ENCODE measurements at places on chromosomes 5 and 9.

DNA sequence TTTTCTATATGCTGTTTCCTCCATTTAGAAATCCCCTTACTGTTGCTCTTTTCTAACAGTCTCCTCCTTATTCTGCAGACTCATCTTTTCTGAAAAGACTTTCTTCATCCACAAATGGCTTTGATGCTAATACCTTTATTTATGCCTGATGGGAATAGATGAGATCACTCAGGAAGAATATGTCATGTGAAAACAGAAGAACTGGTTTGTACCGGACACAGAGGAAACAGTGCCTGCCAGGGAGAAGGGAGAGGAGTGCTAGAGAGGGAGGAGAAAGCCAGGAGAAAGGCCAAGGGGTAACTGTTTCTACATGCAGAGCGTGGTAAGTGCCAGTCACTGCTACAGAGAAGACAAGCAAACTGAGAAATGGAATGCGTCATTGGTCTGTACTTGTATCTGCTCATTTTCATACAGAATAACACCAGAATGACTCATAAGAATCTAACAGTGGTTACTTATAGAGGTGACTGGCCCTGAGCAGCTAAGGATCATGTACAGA lies 45.9 kb upstream of the PJA2 start:
- no peak for DNase-seq

DNA sequence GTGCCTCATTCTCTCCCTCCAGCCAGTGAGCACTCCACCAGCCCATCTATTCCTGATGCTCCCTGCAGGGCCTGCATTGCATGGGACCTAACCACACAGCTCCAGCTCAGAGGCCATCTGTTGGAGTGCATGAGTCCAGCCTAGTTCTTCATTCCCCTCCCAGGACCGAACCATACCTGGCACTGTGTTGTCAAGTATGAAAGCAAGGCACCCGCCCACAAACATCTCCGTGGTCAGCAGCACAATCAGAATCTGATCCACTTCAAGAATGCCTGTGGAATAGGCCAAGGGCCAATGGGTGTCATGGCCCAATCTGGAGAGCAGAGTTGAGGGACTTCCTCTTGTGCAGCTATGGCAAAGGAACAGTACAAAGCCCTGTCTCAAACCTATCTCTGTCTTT lies 5.9 kb downstream of the SLC23A1 start:
- no peak for DNase-seq

GRCh38 chr9:134186471-134187109 lies 22.2 kb upstream of the RNU6ATAC start:
- DNase-seq, result no peak

GRCh38 chr5:127810707-127811490 lies 107.7 kb downstream of the CCDC192 start:
- DNase-seq, result peak; percentile 12

DNA sequence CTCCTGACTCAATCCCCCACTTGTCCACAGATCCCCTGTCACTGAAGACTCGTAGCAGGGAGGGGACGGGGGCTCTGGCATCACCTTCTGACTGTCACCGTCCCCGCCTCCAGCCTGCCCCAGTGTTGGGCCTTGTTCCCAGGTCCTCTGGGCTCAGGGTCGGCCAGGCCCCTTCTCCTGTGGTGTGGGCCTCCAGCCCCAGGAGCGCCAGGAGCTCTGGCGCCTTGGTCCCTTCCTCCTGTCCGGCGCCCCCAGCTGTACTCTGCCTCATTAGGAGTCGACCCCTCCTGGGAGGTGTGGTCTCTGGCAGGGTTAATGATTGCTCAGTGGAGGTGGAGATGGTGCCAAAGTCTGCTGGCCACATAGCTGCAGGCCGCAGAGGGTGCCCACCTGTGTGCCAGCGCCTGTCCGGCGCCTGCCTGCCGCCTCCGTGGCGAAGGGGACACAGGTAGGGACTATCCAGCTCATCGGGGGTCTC lies at the start of gene CDHR2:
Gene CDHR2 (plus strand): TSS at position 376 of the 478 bp plus-strand sequence. CDS start 16,011 bp downstream, outside the sequence.
- DNase-seq, result no peak

DNA sequence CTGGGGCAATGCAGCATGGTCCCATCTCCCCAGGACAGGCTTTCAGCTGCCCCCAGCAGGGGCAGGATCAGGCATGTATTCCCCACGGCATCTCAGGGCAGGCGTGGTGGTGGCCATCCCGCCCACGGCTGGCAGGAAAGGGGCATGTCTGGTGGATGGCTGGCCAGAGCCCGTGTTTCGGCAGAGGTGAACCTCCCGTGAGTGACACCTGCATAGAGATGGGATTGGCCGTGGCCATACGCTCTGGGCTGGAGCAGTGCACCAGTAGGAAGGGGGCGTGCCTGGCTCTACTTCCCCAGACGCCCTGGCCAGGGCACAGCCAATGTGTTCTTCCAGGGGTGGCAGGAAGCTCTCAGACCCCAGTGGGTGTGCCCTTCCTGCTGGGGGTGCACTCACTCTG lies 139.1 kb downstream of the ZNF354C start:
- no peak for DNase-seq

- no peak for DNase-seq
Observed at GRCh38 chr5:148848393-148849031, 22.1 kb downstream of the ADRB2 start.

DNA sequence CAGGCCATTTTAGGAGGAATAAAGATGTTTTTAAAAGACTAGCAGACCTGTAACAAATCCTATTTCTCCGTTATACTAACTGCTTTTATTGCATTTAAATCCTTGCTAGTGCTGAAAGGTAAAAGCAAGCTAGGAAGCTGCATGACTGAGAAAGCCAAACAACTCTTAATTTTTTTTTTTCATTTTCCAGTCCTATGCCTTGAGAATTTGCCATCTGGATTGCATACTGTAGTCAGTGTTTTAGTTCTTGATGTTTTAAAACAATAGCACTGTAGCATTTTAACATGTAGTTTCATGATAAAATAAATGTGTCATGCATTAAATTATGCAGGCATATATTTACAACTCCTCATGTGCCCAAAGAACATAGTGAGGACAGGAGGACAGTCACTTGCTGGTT lies 108.4 kb upstream of the FGF10 start:
- DNase-seq, result no peak

GRCh38 chr9:131709771-131710431 lies 30.0 kb downstream of the RAPGEF1 start:
- peak; percentile 81 for DNase-seq

GRCh38 chr9:128836509-128837145 lies 7.0 kb upstream of the SPOUT1 start:
- no peak for DNase-seq

Data from inflammatory macrophage treated with lipopolysaccharide for 1 hour (primary cell).